Stimulated activated CD8-positive, alpha-beta memory T cell treated with anti-CD3 and anti-CD28 coated beads, Interleukin-4, amount 100 ng/mL, for 4 hours (primary cell): ENCODE measurements at places on chromosomes 6 and 20.

GRCh38 chr6:10968776-10969175 is 75.3 kb downstream of the ELOVL2 start:
- DNase-seq = no peak

GRCh38 chr6:130575557-130575956 is 209.7 kb downstream of the TMEM200A start:
- DNase-seq = no peak

DNA sequence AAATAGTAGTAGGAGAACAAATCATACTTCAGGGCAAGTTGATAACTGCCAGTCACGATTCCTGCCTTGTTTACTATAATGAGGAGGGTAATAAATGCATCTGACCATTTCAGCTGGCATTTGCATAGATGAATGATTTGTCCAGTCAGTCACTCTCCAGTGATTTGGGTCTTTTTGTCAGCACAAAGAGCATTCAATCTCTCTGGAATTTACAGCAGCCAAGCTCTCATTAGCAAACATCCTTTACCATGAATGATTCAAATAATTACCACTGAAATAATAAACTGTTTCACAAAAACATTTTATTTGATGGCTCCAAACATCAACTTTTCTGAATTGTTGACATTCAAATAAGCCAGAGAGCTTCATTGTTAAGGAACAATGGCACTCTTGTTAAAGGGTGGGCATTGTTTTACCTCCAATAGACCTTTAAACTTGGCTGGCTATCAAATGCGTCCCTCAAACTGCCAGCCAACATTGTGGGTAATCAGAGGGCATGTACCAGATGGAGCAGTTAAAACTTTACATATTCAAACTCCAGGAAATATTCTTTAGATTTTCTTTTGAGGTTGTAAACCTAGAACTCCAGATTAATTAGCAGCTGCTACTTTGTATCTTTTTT is 30.0 kb upstream of the FBXL4 start:
- no peak for DNase-seq

DNA sequence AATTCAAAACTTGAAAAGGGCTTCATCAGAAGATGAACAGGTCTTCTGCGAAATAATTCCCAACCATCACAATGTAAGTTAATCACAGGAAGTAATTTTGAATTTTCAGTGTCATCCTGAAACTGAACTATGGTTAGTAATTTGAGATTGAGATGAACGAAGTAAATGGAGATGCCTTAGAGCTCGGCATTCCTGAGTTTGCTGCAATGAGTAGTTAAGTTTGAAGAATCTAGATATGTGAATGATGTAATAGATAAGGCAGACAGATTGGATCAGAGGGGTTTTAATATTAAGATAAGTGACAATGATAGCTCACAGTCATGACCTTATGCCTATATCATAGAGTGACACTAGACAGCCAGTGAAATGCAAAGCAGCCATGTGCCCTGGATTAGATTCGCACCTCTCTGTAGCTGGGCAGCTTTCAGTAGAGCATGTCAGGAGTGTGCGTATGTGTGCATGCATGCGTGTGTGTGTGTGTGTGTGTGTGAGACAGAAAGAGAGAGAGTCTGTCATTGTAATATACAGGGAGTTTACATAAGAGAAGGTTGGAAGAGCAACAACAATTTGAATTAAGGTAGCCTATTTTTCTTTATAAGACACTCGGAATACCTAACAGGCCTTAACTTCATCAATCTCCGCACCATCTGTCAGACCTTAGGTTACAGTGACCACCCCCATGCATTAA is 233.0 kb downstream of the GMPR start:
- DNase-seq = no peak

GRCh38 chr20:62117362-62117646 is 5.0 kb upstream of the LSM14B start:
- DNase-seq = no peak

GRCh38 chr6:89840538-89840937 is 10.9 kb downstream of the CASP8AP2 start:
- no peak for DNase-seq
